Smooth muscle cell of the brain vasculature (primary cell): ENCODE measurements at places on chromosomes 2 and 18.

DNA sequence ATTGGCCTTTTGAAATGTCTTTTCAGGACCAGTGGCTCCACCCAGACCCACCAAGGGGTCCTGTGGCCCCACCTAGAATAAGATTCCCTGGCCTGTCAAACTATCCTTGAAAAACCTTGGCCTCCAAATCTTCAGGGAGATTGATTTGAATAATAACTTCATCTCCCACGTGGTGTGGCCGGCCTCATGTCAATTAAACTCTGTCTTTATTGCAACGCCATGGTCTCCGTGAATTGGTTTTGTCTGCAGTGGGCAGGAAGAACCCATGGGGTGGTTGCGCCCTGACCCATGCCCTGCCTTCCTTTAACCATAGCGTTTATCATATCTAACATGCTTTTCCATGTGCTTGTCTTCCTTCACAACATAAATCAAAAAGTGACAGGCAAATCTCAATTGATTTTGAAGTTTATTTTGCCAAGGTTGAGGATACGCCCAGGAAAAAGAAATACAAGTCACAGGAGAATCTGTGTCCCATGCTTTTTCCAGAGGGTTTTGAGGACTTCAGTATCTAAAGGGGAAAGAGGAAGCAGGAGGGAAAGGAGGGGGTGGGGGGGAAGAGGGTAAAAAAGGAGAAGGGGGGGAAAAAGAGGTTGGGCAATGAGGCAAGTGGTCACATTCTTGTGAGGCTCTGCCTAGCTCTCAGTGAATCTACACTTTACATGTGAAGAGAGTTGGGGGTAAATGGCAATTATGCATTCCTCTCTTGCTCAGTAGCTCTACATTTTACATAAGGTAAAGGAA is 66.5 kb upstream of the CABLES1 start:
- no peak for DNase-seq

- peak; percentile 93 for DNase-seq
Measured at GRCh38 chr18:55405893-55406406, 182.0 kb downstream of the TCF4 start.

- DNase-seq: no peak
Measured at GRCh38 chr2:238978497-238978896, 130.6 kb downstream of the TWIST2 start.

DNA sequence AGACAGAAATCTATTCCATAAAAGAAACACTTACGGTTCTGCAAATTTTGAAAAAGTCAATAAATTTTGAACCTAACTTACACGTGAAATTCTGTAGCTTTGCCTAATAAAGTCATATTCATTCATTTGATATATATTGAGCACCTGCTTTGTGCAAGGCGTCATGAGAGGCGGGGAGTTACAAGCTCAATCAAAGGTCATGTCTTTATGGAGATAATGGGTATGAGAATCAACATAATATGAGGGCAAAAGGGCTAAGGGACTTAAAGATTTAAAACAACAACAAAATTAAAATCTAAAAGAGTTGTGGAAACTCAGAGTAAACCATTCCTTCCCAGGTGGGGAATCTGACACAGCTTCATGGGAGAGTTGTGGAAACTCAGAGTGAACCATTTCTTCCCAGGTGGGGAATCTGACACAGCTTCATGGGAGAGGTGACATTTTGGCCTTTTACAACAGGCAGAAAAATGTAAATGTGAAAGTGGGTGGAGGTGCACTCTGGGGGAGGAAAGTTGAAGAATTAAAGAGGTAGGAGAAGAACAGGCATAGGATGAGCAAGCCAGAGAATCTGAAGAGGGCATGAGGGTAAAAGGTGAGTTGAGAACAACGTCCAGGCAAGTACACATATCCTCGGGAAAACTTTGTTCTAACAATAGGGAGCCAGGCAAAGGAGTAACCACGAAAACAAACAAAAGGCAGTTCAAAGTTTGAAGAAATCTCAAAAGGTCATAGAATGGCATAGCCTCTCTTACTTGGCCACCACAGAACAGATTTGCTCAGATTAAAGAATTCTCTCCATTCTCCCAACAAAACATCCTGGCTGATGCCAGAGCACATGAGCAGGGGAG is 49.5 kb upstream of the CD226 start:
- no peak for DNase-seq

- DNase-seq: no peak
Measured at GRCh38 chr2:141468761-141469160, 662.1 kb downstream of the LRP1B start.

DNA sequence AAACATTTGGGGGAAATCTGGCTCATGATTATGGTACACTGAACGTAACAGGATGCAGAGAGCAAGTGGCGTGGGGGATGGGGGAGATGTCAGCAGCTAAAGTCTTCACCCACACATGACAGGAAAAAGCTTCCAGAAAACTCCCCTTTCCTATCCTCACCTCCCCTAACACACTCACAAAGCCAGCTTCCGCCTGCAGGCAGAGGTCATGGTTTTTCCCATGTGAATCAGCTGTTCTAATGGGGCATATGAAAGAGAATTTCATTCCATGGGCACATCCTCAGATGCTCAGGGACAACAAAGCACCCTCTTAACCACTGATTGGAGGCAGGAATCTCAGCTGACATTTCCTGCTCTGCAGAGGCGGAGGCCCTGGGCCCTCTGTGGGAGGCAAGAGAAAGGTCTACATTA is 129.1 kb downstream of the TSN start:
- no peak for DNase-seq

DNA sequence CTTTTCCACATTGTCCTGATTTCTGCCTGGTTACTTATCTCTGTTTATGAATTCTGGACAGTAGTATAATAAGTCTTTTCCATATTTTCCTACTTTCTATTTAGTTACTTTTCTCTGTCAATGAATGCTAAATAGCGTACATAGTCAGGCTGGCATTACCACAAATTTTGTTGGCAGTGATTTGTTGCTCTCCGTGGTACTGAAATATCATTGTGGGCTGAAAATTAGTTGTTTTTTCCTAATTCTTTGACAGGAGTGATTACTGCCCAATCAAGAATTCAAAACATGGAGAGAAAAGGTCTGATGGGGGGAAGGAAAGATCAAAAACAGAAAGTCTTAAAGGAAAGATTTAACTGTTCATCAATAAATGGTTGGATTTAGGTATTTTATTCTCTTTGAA is 7.7 kb upstream of the GALNT13 start:
- no peak for DNase-seq

- no peak for DNase-seq
Measured at GRCh38 chr2:139083121-139083520, 302.9 kb upstream of the NXPH2 start.

DNA sequence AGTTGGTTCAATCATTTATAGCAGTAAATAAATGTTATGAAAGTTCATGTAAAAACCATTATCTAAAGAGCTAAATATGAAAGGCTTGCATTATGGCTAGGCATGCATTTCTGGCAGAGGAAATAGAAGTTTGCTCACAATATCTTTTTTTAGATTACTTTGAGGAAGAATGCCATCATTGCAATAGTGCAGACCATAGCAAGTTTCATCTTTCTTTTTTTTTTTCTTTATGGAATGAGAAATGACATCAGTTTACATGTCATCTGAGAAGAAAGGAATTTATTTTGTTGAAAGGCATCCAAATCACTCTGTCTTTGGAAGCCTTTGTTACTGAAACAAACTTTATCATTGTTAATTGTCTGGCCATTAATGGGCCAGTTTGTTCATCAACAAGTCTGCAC is 74.5 kb upstream of the NCKAP5 start:
- DNase-seq: no peak

GRCh38 chr18:75121266-75121665 is 87.7 kb downstream of the PTGR3 start:
- DNase-seq: no peak

GRCh38 chr2:8107150-8107549 is 574.7 kb upstream of the ID2 start:
- DNase-seq: no peak

- no peak for DNase-seq
Measured at GRCh38 chr18:74381621-74382295, 66.1 kb downstream of the C18orf63 start.

DNA sequence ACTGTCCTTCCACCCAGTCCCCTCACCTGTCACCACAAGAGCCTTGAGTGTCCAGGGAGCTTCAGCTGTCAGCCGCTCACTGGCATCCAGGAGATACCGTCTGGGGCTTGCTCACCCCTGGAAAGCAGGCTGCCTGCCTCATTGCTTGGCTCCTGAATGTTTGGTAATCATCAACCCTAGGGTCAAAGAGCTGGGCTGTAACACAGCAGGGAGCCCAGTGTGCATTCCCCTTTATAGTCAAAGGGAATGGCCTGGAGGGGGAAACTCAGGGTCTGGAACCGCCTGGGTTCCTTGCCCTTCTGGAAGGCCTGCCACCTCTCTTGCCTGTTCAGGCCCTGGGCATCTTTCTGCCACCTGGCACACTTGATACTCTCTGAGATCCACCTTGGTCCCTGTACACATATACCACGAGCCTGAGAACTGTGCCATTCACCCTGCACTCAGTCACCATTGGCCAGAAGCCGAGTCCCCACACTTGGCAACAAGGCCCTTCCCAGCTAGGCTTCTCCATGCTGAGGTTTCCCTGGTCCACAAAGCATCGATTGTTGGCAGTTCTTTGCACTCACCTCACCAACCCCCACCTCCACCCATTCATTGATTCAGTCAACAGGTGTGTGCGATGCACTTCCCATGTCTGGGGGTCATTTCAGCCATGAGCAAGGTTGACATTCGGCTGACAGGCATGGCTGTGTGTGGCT is 35.0 kb downstream of the TPRKB start:
- no peak for DNase-seq

- DNase-seq: no peak
Measured at GRCh38 chr2:161426922-161427663, 11.0 kb downstream of the TBR1 start.

GRCh38 chr2:170743530-170744239 is 26.5 kb upstream of the ERICH2 start:
- no peak for DNase-seq

DNA sequence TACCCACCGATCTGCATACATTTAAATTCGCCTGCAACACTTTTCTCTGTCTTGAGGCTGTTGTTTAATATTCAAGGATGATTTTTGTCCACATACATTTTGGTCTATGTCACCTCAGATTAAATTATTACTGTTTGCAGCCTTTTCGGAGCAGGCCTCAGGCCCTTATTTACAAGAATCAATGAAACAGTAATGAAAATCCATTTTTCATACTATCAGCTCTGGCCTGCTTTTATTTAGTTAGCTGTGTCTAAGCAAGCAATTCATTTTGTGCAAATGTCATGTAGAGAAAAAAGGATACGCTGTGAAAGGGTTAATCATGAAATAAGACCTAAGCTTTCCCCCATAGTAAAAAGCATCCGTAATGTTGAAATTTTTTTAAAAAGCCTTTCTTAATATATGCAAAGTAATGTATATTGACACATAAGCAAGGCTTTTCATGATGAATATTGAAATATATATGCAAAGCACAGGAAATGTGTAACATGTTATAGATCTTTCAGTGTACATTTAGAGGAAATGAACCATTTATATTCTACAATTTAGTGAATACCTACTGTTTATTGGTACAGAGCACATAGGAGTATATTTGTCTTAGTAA is 1135.3 kb upstream of the ZEB2 start:
- DNase-seq: no peak

DNA sequence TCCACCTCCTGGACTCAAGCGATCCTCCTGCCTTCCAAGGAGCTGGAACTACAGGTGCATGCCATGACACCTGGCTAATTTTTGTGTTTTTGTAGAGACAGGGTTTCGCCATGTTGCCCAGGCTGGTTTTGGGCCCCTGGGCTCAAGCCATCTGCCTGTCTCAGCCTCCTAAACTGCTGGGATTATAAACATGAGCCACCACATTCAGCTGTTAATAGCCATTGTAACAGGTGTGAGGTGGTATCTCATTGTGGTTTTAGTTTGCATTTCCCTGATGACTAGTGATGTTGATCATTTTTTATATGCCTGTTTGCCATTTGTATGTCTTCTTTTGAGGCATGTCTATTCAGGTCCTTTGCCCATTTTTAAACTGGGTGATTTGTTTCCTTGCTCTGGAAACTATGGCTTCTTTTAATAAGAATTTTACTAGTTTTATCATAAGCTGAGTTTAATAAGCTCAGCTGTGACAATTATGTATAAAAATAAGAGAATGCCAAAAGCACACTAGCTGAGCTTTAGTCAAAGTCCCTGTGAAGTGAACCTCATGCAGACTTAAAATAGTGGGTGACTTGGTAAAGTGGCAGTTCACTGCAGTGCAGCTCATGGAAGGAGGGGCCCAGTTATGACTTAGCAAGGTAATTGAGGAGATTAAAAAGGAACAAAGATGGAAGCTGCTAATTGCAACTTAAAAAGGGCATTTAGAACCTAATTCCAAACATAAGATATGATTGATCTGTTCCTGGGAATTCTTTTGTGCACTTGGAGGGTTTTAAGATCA is 465.1 kb downstream of the TGIF1 start:
- DNase-seq: no peak

- no peak for DNase-seq
Measured at GRCh38 chr2:187453078-187453641, 5.1 kb upstream of the CALCRL start.

GRCh38 chr2:45293182-45293581 is 283.9 kb upstream of the SIX2 start:
- no peak for DNase-seq

DNA sequence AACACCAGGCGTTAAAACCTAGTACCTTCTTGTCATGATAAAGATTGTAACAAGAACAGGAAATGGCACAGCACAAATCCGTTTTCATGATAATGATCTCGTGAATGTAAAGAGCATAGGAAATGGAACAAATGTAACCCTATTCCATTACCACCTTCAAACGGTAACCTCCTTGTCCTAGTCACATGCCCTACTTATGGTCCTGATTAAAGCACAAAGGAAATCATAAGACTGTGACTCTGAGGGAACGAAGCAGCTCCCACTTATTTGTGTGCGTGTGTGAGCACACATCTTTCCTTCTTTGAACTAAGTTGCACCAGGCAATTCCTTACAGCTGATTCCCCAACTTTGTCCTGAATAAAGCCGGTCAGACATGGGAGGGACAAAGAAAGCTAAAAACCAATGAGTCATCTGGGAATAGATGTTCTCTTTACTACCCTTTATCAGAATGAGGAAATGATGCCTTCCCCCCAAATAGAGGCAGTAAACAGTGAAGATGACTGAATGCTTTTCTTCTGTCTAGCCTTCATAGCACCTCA is 192.6 kb downstream of the IKZF2 start:
- DNase-seq: no peak

- DNase-seq: no peak
Measured at GRCh38 chr2:171791361-171791760, 102.7 kb downstream of the SLC25A12 start.

DNA sequence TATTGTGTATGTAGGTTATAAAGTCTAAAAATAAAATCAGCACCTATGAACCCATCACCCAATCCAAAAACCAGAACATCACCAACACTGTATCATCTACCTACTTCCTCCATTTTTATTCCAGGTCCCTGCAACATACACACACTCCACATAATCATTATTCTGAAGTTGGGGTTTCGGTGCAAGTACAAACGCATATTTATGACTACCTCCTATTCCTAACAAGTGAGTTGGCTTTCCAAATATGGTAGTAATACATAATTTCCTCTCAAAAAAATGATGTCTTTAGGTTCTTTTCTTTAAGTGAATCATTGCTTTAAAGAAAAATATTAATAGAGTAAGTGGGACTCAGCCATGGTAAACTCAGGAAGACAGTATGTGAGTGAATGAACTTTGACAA is 3.3 kb downstream of the ACVR1 start:
- no peak for DNase-seq

- no peak for DNase-seq
Measured at GRCh38 chr2:161178756-161179155, 18.5 kb downstream of the TANK start.

- no peak for DNase-seq
Measured at GRCh38 chr2:55119711-55120487, 69.6 kb upstream of the RTN4 start.
